ENCODE measurements at places on chromosomes 3 and 15. TPM values are rescaled to one million over a fixed set of nuclear protein-coding genes. Genes with fewer than 3 reads are reported as not detected.

MYD88 gene
- total RNA-seq = 23.0 TPM

TNFAIP8L3 gene
- total RNA-seq = 17.8 TPM

SPESP1 gene
- 4.2 TPM for total RNA-seq

SYNM gene
- total RNA-seq = 6.1 TPM

SPTSSB gene
- under 0.01 TPM for total RNA-seq

ITPKA gene
- total RNA-seq = 0.28 TPM

SMCO1 gene
- 0.28 TPM for total RNA-seq

CORO2B gene
- total RNA-seq = 12.3 TPM

MME gene
- 157 TPM for total RNA-seq

SLC27A2 gene
- under 0.01 TPM for total RNA-seq

LRRC34 gene
- 2.9 TPM for total RNA-seq

ANKRD63 gene
- total RNA-seq = not detected

CIB2 gene
- 1.9 TPM for total RNA-seq

ANKRD28 gene
- 155 TPM for total RNA-seq

DLL4 gene
- 0.28 TPM for total RNA-seq

CEMIP gene
- total RNA-seq = 1,057 TPM

TFRC gene
- 257 TPM for total RNA-seq

GOLGA8S gene
- not detected for total RNA-seq

MST1R gene
- 0.96 TPM for total RNA-seq

FETUB gene
- total RNA-seq = not detected

PAK6 gene
- total RNA-seq = 0.56 TPM

C3orf49 gene
- total RNA-seq = not detected

POLQ gene
- 11.3 TPM for total RNA-seq

MYL3 gene
- total RNA-seq = not detected

DNAH12 gene
- 0.28 TPM for total RNA-seq

TMEM158 gene
- 40.3 TPM for total RNA-seq

HGD gene
- 1.7 TPM for total RNA-seq

ANKUB1 gene
- total RNA-seq = not detected

SLC24A5 gene
- not detected for total RNA-seq

GOLGA8F gene
- total RNA-seq = not detected

RASGRP1 gene
- total RNA-seq = 6.2 TPM

LMAN1L gene
- total RNA-seq = not detected

GRK7 gene
- total RNA-seq = not detected

CHRFAM7A gene
- total RNA-seq = 0.19 TPM

PEX11A gene
- 2.9 TPM for total RNA-seq

WWTR1 gene
- total RNA-seq = 24.0 TPM

ARL6IP5 gene
- 126 TPM for total RNA-seq

EHD4 gene
- total RNA-seq = 22.8 TPM

LRRIQ4 gene
- total RNA-seq = 0.19 TPM

CCDC80 gene
- total RNA-seq = 526 TPM

FRMD5 gene
- 14.9 TPM for total RNA-seq

KLF15 gene
- 0.38 TPM for total RNA-seq

ZIC1 gene
- not detected for total RNA-seq

SLC28A1 gene
- under 0.01 TPM for total RNA-seq

P2RY12 gene
- not detected for total RNA-seq

ETV5 gene
- 30.2 TPM for total RNA-seq

FBXO40 gene
- not detected for total RNA-seq

ST6GAL1 gene
- 11.6 TPM for total RNA-seq

CCDC191 gene
- 1.3 TPM for total RNA-seq

SEMA3G gene
- total RNA-seq = under 0.01 TPM

IMPG2 gene
- under 0.01 TPM for total RNA-seq
